Stimulated activated CD4-positive, alpha-beta T cell treated with anti-CD3 and anti-CD28 coated beads, Interleukin-12 subunit alpha, Interleukin-12 subunit beta, amount 100 ng/mL, for 48 hours (primary cell): ENCODE measurements at places on chromosomes 1 and 21.

- no peak for DNase-seq
Observed at GRCh38 chr1:202965422-202965821, 1.6 kb downstream of the CYB5R1 start.

- DNase-seq = no peak
Observed at GRCh38 chr1:7390604-7391000, 380.5 kb upstream of the VAMP3 start.

DNA sequence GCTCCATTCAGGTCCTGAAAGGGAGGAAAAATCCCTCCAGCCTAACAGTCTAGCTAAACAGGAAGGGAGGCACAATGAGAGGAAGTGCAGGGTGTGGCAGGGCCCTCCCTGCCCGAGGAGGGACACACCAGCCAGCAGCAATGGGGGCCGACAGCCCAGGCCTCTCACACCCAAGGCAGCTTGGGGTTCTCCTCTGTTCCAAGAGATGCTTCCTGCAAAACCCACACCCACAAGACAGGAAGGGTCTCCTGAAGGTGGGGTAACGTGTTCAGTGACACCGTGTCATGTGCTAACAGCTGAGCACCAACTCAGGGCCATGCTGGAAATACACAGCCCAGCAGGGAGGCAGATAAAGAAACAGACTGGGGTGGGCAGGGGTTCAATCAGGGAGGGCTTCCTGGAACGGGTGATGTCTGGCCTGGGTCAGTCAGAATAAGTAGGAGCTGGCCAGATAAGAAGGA lies 10.2 kb downstream of the ECE1 start:
- DNase-seq = no peak

DNA sequence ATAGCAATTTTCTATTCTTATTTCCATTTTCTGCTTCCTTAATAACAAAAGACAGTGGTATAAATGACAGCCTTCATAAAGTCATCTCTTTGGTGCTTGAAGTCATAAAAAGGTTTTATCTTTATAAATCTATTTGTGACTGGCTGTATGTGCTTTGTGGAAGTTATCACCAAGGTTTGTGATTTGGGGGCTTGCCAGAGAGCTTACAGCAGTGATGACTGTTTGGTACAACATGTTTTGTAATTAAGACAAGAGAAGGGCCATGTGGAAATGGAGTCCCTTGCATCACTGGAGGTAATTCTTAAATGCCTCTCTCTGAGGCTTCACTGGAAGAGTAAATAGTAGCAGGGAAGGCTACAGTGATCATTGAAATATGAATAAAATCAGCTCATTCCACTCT lies 2.7 kb downstream of the SLC35F3 start:
- no peak for DNase-seq

GRCh38 chr1:212916481-212917133 lies 33.7 kb upstream of the VASH2 start:
- no peak for DNase-seq

- no peak for DNase-seq
Observed at GRCh38 chr21:42581993-42582786, 68.5 kb downstream of the SLC37A1 start.

DNA sequence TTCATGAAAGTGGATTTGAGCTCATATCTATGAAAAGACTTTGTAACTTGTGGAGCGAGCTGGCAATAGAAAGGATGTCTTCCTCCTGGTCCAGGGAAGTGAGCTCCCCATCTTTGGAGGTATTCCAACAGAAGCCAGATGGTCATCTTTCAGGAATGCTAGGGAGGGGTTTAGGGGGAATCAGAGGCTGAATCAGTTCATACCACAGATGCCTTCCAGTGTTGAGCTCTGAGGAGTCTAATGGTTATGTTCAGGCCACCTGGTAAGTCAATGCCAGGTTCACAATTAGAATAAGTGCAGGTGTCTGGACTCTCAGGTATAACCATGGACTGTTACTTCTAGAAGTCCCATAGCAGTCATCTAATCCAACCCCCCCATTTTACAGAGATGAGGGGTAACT lies 119.1 kb downstream of the ACTL8 start:
- no peak for DNase-seq

DNA sequence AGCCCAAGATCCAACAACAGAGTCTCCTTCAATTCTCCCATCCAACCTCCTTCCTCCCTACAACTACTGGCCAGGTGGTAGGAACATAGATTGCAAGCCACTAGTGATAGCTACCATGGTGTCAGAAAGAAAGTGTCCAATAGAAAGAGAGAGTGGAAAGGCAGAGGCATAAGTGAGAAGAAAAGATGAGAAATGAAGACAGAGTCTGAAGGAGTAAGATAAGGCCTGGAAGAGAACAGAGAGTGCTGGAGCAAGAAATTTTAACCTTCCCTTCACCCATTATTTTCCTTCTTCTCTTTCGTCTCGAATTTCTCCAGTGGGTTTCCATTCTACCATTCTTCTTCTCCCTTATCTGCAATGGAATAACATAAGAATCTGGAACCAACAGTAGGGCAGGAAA lies 57.9 kb downstream of the CDC42BPA start:
- DNase-seq = no peak

DNA sequence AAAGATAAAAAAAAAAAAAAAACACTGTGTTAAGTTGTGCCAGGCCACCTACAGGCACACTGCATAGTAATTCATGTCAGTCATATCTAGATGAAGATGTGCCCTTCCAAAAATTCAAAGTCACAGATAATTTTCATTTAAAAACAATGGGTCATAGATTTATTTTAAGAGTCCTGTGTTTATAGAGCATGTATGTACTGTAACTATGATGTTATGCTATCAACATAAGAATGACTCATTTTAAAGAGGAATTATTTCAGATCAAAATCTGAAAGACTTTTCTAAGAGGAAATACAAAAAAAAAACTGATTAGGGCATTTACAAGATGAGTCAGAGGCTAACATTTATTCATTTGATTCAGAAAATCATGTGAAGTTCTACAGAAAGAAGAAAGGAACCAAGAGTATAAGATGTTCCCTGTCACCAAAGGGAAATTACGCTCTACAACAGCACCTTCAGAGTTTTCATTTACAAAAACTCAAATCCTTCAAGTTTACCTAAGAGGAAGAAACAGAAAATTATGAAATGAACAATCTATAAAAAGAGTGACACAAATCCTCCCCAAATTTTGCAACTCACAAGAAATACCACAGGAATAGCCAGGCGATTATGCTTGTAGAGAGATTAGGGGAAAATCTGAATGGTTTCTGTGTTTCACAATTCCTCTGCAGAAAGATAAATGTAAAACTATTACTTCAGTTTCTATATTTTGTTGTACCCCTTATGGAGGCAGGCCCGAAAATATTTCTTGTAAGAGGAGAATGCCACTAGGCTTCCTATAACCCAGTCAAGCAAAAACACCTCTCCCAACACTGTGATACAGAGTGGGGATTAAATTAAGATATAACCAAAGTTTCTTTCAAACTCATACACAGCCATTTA lies 13.8 kb downstream of the TP53BP2 start:
- no peak for DNase-seq

DNA sequence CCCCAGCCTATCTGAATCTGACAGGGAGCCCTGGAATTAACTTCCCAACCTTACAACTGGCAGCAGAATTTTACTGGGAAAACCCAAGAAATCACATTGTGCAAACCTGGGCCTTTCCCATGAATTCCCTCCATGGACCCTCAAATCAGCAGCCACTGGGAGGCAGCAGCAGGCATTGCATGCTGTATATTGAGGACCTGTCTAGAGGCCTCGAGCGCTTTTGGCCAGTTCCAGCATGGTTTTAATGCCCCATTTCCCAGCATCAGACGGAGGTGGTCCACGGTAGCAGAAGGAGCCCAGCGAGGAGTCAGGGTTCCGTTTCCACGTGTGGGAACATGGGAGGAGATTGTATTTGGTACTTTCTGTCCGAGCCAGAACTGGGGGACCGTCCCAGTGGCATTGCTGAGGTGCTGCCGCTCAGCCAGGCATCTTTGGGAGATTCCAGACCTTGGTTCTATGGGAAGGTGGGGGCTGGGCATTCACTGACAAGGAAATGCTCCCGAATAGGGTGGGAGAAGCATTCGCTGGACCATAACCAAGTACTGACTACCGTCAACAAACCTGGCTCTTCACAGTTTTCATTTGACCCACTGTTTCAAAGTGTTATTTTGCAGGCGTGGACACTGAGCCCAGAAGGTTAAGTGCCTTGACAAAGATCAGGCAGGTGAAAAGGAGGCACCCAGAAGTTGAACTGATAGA lies 15.9 kb downstream of the BMP8A start:
- DNase-seq = no peak
